Liver (tissue), 10 donors: ENCODE measurements at places on chromosomes 5 and 9.

DNA sequence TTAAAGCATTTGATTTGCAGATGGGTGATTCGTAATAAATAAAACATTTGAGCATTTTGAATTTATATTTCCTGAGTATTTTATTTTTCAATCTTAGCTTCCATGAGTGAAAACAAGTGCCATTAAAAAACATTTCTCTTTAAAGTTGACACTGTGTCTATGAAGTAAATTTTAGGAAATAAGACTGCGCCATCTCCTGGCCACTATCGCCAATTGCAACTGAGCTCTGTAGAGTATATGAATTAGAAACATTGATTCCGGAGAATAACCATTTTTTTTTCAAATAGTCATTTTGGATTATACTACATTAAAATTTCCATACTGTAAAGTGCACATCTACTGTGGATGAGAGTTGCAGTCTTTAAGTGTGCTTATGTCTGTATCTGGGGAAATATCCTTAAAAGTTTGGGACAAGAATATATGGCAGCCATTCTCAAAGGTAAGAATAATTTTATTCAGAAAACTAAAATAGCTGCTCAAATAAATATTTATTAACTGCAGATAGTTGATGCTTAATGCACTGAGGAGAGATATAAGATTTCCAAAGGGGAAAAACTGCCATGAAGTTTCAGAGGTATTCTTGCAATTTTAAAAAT is 5.9 kb downstream of the DMRTA1 start:
- no peak for DNase-seq
- no peak overlapping the region for H3K4me3 ChIP-seq
- H3K4me1 ChIP-seq: peaks cover 20% of the 10 kb centered on the region
- no peaks in the 10 kb centered on the region for H3K36me3 ChIP-seq
- no peak overlapping the region for H3K27ac ChIP-seq

DNA sequence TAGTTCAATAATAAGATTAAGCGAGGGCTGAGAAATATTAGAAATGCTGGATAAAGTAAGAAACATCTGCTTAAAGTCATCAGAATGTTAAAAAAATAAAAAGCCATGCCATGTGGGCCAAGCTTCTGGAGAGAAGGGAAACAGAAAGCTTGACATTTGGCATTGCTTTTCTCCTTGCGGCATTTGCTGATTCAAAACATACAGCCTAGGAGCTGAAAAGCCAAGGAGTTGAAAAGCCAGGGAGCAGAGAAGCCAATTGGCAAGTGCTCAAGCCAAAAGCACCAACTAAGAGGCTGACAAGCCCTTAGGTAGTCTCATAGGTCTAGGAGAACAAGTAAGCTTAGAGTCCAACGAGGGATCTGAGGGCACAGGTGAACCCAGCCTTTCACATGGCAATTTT is 754.3 kb downstream of the TLE4 start:
- H3K27ac ChIP-seq: no peak overlapping the region
- no peaks in the 10 kb centered on the region for H3K36me3 ChIP-seq
- H3K4me3 ChIP-seq: no peak overlapping the region
- H3K4me1 ChIP-seq: no peaks in the 10 kb centered on the region

- no peak for DNase-seq
- no peak overlapping the region for H3K4me3 ChIP-seq
- peaks cover 22% of the 10 kb centered on the region for H3K4me1 ChIP-seq
- no peaks in the 10 kb centered on the region for H3K27me3 ChIP-seq
- no peak overlapping the region for H3K27ac ChIP-seq
Measured at GRCh38 chr9:89678396-89679015, 73.7 kb downstream of the GADD45G start.

DNA sequence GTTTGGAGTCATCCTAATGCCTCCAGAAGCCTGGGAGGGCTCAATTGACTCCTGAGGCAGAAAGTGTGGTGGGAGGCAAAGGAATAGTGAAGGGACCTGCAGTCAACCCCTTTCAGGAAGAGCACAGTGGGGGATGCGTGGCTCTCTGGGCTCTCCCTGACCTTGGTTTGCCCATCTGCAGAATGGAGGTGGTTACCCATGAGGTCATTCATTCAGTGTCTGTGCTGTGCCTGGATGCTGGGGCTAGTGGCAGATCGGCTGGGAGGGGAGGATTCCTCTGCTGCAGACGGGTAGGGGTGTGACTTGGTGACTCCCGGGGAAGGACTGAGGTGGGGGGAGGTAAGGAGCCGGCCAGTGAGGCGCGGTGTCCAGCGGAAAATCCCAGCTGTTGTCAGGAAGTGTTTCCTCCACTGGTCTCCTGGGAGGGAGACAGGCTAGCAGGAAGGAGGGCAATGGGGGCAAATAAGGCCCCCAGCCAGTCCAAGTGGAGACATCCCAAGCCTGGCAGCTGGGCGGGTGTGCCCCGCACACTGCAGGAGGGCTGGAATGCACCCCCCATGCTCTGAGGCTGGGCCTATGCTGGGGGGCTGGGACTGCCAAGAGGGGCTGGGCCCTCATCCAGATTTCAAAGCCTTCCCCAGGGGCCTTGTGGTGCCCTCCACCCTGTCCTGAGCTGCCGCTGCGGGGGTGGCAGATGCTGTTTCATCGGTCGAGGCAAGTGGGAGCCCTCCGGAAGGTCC is 10.9 kb downstream of the CXXC5 start:
- no peak overlapping the region for H3K4me3 ChIP-seq
- peak overlapping the region; percentile 77 for H3K27ac ChIP-seq
- H3K4me1 ChIP-seq: peaks cover 82% of the 10 kb centered on the region

GRCh38 chr9:17116400-17116837 is 18.4 kb upstream of the CNTLN start:
- H3K4me3 ChIP-seq: no peak overlapping the region
- DNase-seq: no peak
- no peaks in the 10 kb centered on the region for H3K27me3 ChIP-seq
- H3K27ac ChIP-seq: no peak overlapping the region

GRCh38 chr9:88660611-88661010 is 125.6 kb downstream of the NXNL2 start:
- no peak overlapping the region for H3K27ac ChIP-seq
- H3K27me3 ChIP-seq: no peaks in the 10 kb centered on the region
- DNase-seq: no peak
- H3K4me1 ChIP-seq: no peaks in the 10 kb centered on the region
- no peaks in the 10 kb centered on the region for H3K36me3 ChIP-seq

- no peak overlapping the region for H3K4me3 ChIP-seq
- DNase-seq: peak; percentile 30
- no peaks in the 10 kb centered on the region for H3K4me1 ChIP-seq
- H3K36me3 ChIP-seq: no peaks in the 10 kb centered on the region
- H3K27ac ChIP-seq: no peak overlapping the region
- no peaks in the 10 kb centered on the region for H3K27me3 ChIP-seq
Measured at GRCh38 chr5:135437796-135438560, 9.2 kb downstream of the DCANP1 start.
